ENCODE measurements at places on chromosomes 1 and 21.

- DNase-seq, result no peak
Observed at GRCh38 chr1:32755810-32756159, 53.2 kb upstream of the SYNC start.

- no peak for DNase-seq
Observed at GRCh38 chr1:28591708-28592320, at the start of gene RAB42. Gene RAB42, plus strand, starts transcription at chr1:28592265. Its CDS starts 247 bp downstream, at chr1:28592512.

DNA sequence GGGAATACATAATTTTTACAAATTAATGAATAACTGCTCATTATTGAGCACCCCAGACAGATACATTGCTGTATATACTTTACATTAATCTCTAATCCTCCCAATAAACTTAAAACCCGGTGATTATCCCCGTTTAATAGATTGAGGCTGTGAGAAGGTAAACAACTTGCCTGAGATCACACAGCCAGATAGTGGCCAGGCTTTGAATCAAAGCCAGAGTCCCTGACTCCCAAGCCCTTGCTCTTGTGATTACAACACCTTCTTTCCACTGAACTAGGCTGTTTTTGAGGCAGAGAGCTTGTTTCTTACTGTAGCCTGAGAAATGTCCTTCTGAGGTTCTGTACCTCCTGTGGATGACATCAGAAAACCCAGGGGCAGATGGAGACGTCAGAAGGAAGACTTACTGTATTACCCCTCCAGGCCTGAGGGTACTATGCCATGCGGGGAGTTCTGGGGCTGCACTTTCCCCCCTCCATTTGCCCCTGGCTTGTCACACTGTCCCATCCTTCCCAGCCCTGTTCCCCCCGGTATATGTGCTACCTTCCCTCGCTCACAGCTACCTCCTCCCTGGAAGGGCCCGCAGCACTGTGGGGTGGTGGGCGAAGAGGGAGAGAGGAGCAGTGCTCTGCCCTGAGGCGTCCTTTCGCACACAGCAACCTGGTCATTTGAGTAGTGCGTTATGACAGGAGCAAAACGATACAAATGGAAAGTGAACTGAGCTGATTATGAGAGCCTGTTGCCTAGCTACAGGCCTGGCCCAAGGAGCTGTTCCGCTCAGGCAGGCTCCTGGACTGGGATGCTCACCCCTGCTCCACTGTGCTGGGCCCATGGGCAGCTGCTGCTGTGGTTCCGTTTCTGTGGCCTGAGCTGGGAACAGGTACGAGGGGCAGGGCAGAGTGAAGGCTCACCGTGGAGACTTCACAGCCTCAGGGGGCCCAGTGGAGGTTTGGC is 4.6 kb downstream of the KCNC4 start:
- DNase-seq, result no peak

GRCh38 chr1:37353871-37354270 is 120.5 kb upstream of the ZC3H12A start:
- no peak for DNase-seq

DNA sequence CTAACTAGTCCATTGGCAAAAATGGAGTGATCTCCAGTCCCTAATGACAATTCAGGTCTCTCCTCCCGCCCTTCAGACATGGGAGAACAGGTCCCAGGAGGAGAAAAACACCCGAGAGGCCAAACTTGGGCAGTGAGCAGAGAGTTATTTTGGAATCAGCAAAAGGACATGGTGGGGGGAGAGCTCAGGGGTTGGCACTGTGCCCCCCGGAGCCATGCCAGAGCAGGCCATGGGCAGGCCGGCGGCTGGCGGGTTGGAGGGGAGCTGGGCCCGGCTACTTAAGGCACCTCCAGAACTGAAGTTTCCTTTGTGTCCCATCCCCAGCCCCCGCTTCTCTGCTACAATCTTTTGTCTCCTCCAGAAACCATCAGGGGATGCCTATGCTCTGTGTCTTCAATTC is 7.1 kb downstream of the LGR6 start:
- DNase-seq, result no peak

DNA sequence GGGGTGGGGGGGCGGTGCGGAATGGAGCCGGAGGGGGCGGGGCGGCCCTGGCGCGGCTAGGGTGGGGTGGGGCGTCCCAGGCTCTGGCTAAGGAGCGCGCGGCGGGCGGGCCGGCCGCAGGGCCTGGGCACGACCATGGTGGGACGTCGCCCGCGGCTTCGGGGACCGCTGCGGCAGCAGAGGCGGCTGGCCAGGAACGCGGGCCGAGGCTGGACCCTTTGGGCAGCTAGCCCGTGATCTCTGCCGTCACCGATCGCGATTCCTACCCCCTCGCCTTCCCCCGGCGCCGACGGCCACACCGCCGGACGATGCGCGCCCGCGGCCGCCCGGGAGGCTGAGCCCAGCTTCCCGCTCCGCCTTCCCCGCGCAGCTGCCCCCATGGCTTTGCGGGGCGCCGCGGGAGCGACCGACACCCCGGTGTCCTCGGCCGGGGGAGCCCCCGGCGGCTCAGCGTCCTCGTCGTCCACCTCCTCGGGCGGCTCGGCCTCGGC is at the start of gene MAP3K21:
TSS of gene MAP3K21 (plus strand) at position 74 of the 491 bp plus-strand sequence. CDS start at position 379, 305 bp downstream.
- DNase-seq, result no peak
